ENCODE measurements at places on chromosomes 13 and 19. TPM values are rescaled to one million over a fixed set of nuclear protein-coding genes. Genes with fewer than 3 reads are reported as not detected.

NLRP7 gene
- total RNA-seq = not detected

SYT5 gene
- total RNA-seq = 0.62 TPM

KIR3DL1 gene
- total RNA-seq = not detected

ZNF112 gene
- 2.7 TPM for total RNA-seq

SMIM24 gene
- total RNA-seq = not detected

A1BG gene
- 24.5 TPM for total RNA-seq

CYP2A6 gene
- total RNA-seq = not detected

LILRB4 gene
- not detected for total RNA-seq
